ENCODE measurements at places on chromosomes 16 and 17. TPM values are rescaled to one million over a fixed set of nuclear protein-coding genes. Genes with fewer than 3 reads are reported as not detected.

EPX gene
- not detected for polyA plus RNA-seq

WNT9B gene
- 0.53 TPM for polyA plus RNA-seq

TMEM204 gene
- 29.0 TPM for polyA plus RNA-seq

GRCh38 chr16:53773150-53773846 is 69.3 kb downstream of the FTO start:
- DNase-seq: peak; percentile 35

MYL4 gene
- polyA plus RNA-seq: 750 TPM

- DNase-seq: no peak
These were observed 32.1 kb downstream of the ZFHX3 start for GRCh38 chr16:73015612-73016487.

DNA sequence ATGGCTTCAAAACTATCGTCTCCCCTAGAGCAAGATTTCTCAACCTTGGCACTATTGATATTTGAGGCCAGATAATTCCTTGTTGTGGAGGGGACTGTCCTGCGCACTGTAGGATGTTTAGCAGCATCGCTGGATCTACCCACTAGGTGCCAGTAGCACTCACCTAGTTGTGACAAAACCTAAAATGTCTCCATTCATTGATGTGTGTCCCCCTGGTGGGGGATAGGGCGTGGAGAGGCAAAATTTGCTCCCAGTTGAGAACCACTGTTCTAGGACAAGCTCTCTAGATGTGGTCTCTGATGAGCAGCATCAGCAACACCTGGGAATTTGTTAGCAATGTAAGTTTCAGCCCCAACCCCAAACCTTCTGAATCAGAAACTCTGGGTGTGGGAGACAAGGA is 259.0 kb downstream of the XYLT1 start:
- no peak for DNase-seq

- peak; percentile 2 for DNase-seq
These were observed 71.1 kb downstream of the RPH3AL start for GRCh38 chr17:281365-281999.

KCNJ2 gene
- polyA plus RNA-seq: 24.7 TPM

TEX19 gene
- polyA plus RNA-seq: not detected

DNA sequence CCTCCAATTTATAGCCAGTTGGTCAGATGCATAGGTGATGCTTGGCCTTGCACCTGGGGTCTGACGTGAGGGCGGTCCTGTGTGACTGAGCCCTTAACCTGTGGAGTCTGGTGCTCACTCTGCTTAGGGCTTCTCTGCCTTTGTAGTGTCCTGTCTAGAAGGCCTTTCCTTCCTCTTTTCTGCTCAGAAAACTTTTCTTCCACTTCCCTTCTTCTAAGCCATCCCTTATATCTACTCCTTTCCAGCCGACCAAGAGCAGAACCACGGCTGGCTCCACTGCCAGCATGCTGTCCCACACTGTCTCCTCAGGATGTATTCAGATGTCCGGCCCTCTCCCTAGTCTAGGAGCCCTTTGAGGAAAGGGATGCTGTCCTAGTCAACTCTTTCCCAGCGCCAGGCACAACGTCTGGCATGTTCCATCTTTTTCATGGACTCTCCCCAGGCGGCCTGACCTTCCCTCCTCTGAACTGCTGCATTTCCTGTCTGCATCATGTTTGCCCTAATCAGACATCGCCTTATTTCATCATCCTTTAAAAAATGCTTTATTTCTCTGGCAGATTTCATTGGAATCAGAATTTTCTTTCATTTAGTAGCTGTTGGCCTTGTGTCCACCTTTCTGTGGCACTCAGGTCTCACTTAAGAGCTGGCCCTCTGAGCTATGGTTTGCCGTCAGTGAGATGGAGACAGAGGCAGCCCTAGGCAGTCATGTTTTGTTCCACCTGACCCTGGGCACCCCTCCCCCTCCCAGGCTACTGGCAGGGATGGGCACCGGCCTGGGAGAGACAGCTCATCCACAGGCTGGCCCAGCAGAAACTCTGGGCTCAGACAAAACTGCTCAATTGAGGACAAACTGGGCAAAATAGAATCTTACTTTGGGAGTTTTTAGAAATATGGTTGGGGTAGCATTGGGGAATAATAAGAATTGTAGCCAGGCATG is 15.5 kb upstream of the BRCA1 start:
- DNase-seq: no peak

Data from heart left ventricle (tissue), 16 donors.